Erythroblast (primary cell): ENCODE measurements at places on chromosomes 5 and 9.

DNA sequence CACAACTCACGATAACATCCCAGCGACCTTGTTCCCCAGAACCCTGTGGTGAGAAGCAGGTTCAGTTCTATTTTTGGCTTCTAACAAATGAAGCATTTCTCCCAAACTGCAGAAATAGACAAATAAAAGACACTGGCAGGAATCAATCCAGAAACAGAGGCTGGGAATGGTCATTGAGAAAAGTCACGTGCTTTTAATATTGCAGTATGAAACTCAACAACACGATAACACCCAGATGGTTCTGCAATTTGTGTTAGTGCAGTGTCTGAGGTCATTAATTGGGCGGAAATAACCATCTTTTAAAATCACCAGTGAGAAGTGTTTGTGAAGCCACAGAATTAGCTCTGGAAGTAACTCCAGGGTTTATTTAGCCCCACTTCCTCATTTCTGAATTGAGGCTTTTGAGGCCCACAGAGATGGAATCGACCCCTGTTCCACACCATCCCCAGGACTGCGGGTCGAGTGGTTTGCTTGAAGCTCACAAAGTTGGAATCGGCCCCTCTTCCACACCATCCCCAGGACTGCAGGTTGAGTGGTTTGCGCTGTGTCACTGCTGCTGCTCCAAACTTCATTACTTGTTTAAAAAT lies 164.7 kb upstream of the IRX4 start:
- DNase-seq: no peak

DNA sequence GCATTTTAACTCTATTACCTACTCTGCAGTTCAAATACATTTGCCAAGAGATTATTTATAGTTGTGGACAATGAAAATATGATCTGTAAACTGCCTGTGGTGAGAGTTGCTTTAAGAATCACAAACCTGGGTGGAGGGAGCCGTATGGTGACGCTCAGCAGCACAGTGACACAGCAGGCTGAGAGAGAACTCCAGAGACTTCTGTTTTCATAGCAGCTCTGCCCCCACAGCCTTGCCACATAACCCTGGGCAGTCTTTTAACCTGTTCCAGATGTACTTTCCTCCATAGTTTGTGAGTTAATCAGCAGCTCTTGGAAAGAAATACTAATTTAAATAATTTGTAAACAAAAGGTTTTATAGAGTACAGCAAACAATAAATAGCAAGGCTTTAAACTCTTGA lies 450.5 kb downstream of the ELAVL2 start:
- no peak for DNase-seq

GRCh38 chr9:18881758-18882157 lies 151.3 kb downstream of the SAXO1 start:
- no peak for DNase-seq

- DNase-seq: no peak
Observed at GRCh38 chr5:174251305-174252000, 205.9 kb downstream of the NSG2 start.

- DNase-seq: no peak
Observed at GRCh38 chr5:124887223-124887622, 140.8 kb upstream of the ZNF608 start.

GRCh38 chr5:149550594-149551226 lies 529 bp downstream of the CSNK1A1 start:
- peak; percentile 73 for DNase-seq

- no peak for DNase-seq
Observed at GRCh38 chr9:111236332-111236731, 93.7 kb downstream of the OR2K2 start.

DNA sequence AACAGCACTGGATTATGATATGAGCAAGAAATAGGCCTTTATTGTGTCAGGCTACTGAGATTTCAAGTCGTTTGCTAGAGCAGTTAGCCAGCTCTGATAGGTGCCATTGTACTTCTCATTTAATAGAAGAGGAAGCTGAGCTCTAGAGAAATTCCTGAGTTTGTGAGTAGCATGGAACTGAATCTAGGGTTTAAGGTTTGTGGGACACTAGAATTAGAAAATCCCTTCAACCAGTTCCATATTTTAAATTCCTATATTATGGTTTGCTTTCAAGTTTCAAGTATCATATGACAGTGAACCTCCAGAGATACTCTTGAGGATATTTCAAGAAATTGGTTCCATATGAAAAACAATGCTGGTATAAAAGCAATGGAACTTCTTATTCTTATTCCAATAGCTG lies 87.6 kb downstream of the ANKRD55 start:
- DNase-seq: no peak

DNA sequence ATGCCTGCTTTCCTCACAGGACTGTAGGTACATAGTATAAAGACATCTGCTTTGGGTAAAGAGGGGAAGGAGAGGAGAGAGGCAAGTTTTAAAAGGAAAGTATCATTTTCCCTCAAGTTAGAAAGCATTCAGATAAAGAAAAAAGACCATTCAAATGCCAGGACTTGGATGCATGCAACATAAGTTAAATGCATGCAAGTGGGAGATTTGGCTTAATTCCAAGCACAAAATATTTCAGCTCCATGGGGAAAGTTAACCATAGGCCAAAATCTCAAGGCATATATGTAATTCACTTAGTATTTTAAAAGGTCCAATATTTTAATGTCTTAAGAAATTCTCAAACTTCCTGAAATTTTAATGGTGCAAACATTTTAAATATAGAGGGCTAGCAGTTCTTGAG lies 36.4 kb downstream of the POU5F2 start:
- no peak for DNase-seq
